ENCODE measurements at places on chromosomes 6 and 20.
A peak's percentile ranks its signal among the peaks of the same experiment; 100 is the strongest.

DNA sequence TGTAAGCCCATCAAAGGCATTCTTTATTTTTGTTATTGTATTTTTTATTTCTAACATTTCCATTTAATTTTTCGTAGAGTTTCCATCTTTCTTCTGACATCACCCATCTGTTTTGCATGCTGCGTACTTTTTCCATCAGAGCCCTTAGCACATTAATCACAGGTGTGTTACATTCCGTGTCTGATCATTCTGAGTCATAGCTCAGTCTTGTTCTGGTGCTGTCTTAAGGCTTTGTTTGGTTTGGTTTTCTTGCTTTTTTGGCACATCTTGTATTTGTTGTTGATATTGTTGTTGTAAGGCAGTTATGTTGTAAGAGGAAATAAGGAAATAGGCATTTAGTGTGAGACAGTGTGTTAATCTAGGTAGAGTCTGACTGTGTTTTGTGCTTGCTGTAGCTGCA, 214.6 kb upstream of the CDH4 start:
- no peak for DNase-seq

DNA sequence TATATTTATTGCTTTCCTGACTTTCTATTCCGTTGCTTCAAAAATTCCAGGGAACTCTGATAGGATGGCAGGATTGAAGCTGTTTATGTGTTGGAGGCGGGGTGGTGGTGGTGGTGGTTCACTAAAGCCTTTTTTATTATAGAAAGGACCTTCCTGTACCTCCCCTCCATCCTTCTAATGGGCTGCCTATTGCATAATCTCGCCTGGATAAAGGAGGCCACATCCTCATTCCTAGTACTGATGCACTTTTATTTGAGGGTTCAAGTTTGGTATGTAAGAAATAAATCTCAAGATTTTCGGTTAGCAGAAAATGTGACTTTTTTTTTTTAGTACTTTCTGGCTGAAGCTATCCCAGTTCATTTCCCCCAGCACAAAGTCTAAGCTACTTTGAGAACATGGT, 18.7 kb upstream of the CTAGE9 start:
- DNase-seq = no peak

DNA sequence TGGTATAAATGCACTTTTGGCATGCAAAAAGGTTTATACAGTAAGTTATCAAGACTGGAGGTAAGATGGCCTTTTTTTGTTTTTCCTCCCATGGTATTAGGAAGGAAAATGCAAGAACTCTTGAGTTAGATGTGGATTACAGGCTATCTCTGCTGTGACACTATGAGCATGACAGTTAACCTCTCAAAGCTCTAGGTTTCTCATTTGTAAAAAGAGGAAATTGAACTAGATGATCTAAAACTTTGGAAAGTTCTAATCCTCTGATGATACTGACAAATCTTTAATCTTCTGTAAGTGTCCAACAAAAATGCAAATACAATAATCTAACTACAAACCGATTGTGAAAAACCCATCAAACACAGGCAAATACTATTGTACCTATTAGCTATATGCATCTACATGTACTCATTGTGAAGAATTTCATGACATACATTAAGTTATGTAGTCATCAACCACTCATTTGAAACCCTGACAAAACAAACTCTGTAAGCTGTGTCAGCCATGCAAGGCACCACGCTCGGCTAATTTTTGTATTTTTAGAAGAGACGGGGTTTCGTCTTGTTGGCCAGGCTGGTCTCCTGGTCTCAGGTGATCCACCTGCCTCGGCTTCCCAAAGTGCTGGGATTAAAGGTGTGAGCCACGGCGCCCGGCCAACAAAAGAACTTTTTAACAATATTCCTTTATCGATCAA, 4.2 kb downstream of the CDK19 start:
- peak; percentile 21 for DNase-seq

- DNase-seq = no peak
Measured at GRCh38 chr20:61303675-61304074, 51.6 kb downstream of the CDH4 start.

- DNase-seq = no peak
Measured at GRCh38 chr6:40794586-40794985, 207.4 kb upstream of the LRFN2 start.

- no peak for DNase-seq
Measured at GRCh38 chr20:59977086-59977485, 18.9 kb downstream of the CDH26 start.

DNA sequence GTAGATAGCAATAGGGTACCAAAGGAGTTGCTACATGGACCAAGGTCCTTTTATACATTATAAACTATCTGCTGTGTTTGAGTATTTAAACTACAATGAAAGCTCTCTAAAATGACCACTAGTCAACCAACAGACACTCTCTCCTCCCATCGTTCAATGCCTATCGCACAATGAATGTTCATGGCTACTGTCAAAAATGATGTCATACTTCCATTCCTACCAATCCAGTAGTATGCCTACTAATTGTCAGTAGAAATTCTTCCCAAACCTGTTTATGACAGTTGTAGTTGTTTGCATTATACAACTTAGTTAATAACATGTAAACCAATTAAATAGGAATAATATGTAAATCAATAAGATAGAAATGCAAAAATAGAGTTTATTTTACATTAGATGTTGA, 39.0 kb upstream of the VSX1 start:
- no peak for DNase-seq

GRCh38 chr6:32622545-32623401, 14.4 kb upstream of the HLA-DQA1 start:
- DNase-seq = peak; percentile 80

DNA sequence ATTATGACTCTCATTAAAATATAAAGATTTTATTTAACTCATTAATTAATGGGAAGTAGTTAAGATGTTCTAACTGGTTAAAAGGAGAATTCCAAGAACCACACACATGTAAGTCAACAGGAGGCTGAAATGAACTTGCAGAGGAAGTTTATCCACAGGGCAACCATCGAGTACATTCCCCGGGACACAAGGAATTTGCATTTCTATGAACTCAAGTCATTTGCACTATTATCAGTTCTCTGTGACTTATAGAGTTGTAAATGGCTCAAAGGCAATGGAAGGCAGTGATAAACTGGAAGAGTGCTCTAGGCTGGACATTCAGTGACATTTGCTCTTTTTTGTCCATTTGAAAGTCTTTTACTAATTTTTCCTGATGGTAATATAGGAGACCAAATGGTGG, 97.4 kb downstream of the SNX5 start:
- no peak for DNase-seq

- no peak for DNase-seq
Measured at GRCh38 chr20:53258741-53259140, 286.6 kb downstream of the TSHZ2 start.

- no peak for DNase-seq
Measured at GRCh38 chr6:169452117-169452868, 198.6 kb upstream of the THBS2 start.

- no peak for DNase-seq
Measured at GRCh38 chr6:77124604-77125003, 338.7 kb downstream of the HTR1B start.

DNA sequence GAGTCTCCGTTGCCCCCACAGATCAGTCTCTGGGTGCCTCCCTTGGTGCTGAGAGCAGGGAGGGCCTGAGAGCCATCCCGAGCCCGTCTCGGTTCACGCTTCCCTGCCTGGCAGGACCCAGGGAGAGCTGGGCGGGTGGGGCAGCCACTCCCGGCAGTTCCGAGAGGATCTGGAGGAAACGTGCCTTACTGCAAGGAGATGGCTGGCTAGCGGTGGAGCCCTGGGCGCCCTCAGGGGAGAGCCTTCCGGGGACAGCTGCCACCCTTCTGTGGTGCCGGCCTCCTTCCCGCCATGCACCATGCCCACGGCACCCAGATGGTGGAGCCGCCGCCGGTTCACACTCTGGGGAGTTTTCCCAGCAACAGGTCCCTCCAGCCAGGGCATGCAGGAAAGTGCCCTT, 45.8 kb upstream of the SLCO4A1 start:
- no peak for DNase-seq

DNA sequence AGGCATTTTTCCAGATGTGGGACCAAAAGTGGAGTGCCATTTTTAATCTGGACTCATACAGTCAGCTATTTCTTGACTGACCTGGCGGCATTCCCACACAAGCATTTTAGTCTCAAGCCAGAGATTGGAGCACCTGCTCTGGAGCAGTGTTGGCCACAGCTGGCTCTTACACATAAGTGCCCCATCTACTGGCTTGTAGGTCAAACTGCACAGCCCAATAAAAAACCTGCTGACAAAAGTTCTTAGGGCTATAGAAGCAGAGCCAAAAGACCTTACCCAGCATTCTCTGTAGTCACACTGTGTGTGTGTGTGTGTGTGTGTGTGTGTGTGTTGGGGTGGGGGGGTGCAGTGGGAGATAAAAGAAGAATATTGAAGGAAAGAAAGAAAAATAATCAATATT, 38.6 kb upstream of the SENP6 start:
- peak; percentile 22 for DNase-seq

GRCh38 chr6:4846387-4846786, 70.2 kb downstream of the CDYL start:
- no peak for DNase-seq

DNA sequence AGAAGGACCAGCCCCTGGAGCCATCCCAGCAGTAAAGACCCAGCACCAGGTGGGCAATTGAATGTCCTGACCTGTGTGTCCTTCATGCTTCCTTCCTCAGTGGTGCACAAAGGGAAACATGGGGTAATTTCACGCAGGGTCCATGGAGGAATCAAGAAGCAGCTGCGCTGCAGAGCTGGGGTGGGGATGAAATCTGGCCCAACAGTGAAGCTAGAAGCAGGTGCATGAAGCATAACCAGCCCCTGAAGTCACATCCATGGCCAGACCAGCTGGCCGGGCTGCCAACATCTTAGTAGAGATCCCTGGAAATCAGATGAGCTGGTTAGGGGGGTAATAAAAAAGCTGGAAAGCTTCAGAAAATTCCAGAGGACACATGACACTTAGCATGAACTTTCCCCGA, 646.7 kb upstream of the DEFB115 start:
- no peak for DNase-seq

DNA sequence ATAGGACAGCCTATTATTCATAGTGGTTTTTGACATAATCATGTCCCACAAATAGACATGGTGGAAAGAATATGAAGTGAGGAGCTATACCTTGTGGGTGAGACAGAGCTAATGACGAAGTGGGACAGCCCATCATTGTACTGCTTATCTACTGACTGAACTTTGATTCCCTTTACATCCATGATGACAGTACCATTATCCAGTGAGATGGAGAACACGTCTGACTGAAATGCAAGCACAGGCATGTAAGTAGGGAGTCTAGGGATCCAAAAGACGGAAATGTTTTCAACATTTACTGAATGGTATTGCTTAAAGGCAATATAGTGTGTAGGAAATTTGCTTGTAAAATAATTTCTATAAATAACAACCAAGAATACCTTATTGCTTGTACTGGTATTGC, 43.5 kb downstream of the FAM229B start:
- DNase-seq = no peak

DNA sequence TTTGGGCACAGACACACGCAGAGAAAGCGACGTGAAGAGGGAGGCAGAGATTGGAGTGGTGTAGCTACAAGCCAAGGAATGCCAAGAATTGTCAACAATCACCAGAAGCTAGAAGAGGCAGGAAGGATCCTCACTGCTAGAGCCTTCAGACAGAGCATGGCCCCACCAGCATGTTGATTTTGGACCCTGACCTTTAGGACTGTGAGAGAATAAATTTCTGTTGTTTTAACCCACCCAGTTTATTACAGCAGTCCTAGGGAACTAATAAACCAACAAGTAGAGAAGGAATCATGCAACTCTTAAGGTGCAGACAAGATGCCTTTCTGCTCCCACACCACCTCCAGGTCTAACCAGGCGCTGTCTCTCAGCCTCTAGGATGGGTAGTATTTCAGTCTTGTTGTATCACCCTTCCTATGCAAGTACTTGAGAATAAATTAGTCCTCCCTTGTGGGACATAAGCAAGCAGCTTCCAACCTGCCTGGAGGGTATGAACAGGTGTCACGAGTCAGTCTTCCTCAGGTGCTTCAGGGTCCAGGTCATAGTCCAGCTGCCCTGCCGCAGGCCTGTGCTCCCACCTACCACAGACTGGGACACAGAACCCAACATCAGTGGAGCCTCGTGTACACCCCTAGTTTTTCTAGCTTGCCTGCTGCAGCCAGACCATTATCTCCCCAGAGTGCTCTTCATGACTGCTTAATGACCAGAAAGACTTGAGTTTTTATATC, 46.4 kb upstream of the CCN2 start:
- DNase-seq = no peak

DNA sequence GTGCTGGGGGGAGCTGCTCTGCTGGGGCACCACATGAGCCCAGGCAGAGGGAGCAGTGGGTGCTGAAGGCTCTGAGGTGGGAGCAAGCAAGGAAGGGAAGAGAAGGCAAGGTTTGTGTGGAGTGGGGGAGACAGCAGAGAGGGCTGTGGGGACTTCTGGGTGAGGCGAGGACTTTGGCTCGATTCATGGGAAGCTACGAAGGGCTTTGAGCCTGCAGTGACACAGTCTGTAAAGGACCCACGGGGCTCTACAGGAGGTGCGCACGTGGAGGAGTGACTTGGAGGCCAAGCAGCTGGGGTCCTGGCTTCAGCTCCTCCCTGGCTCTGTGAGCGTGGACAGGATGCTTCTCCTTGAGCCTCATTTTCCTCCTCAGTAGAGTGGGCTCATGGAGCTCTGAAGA, 29.1 kb upstream of the CSNK2A1 start:
- no peak for DNase-seq

DNA sequence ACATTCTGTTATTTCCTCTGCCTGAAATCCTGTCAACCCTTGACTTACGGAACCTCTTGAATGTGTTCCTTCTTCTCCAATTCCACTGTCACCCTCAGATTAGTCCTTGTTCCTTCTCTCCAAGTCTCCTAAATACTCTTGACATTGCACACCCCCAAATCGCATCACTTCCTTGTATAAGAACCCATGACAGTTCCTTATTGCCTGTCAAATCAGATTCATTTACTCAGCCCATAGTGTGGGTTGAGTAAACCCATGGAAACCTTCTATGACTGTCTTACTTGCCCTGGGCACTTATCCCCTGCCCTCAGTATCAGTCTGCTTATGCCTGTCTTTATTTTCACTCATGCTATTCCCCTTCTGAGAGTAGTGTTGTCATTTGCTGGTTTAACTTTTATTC, 40.5 kb downstream of the ARMC2 start:
- peak; percentile 94 for DNase-seq

- no peak for DNase-seq
Measured at GRCh38 chr6:125789576-125790357, 993 bp upstream of the NCOA7 start.

- no peak for DNase-seq
Measured at GRCh38 chr6:13742961-13743735, 31.5 kb upstream of the RANBP9 start.

DNA sequence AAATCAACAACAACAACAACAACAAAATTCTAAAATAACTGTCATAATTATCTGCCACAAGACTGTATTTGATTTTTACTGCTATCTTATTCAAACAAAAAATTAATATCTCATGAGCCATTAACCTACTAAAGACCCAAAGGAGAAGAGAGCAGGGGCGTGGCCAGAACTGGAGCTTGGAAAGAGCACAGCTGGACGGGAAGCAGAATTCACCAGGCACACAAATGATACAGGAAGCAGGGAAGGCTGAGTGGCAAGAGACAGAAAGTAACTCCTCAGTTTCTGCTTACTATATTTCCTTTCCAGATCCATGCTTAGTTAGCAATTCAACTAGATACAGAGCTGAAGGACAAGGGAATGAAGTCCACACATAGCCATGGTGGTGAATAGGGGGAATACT, 54.4 kb downstream of the FKBP5 start:
- no peak for DNase-seq
